ENCODE measurements at places on chromosomes 1 and 21. TPM values are rescaled to one million over a fixed set of nuclear protein-coding genes. Genes with fewer than 3 reads are reported as not detected.

- no peaks in the 10 kb centered on the region for H3K36me3 ChIP-seq
- no peak overlapping the region for H3K27ac ChIP-seq
- peaks cover 18% of the 10 kb centered on the region for H3K4me1 ChIP-seq
- no peak overlapping the region for H3K4me3 ChIP-seq
- no peak for DNase-seq
Measured at GRCh38 chr1:230701895-230702768, 11.8 kb downstream of the AGT start.

GRCh38 chr1:202397256-202397655 lies 48.8 kb downstream of the PPP1R12B start:
- no peaks in the 10 kb centered on the region for H3K36me3 ChIP-seq
- DNase-seq: no peak
- no peaks in the 10 kb centered on the region for H3K4me1 ChIP-seq
- no peak overlapping the region for H3K4me3 ChIP-seq
- H3K27ac ChIP-seq: no peak overlapping the region

GRCh38 chr1:8294170-8294697 lies 23.7 kb upstream of the SLC45A1 start:
- no peak overlapping the region for H3K4me3 ChIP-seq
- H3K27me3 ChIP-seq: no peaks in the 10 kb centered on the region
- H3K27ac ChIP-seq: no peak overlapping the region
- H3K4me1 ChIP-seq: no peaks in the 10 kb centered on the region

- peak; percentile 34 for DNase-seq
- no peaks in the 10 kb centered on the region for H3K27me3 ChIP-seq
- no peaks in the 10 kb centered on the region for H3K36me3 ChIP-seq
- peak overlapping the region; percentile 64 for H3K27ac ChIP-seq
- H3K4me1 ChIP-seq: peaks cover 47% of the 10 kb centered on the region
Measured at GRCh38 chr1:59292562-59292961, 4.3 kb upstream of the FGGY start.

DNA sequence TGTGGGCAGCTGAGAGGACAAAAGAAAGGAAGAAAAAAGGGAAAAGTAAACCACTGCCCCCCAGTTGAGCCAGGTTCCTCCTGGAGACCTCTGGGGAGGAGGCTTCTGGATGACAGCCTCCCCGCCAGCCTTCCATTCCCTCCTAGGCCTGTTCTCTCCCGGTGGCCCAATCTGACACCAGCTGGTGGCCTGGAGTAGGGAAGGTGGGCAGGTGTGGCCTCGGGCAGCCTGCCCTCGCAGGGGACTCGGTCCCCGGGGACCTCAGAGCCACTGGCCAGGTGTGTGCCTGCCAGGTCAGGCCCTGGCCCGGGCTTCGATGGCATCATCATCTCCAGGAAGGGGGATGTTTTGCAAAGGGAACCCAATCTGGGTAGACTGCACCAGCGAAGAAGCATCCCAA lies 159.0 kb downstream of the CASZ1 start:
- no peaks in the 10 kb centered on the region for H3K36me3 ChIP-seq
- no peak overlapping the region for H3K27ac ChIP-seq
- no peak for DNase-seq
- peaks cover 6% of the 10 kb centered on the region for H3K4me1 ChIP-seq
- no peaks in the 10 kb centered on the region for H3K27me3 ChIP-seq

LCE1D gene
- not detected for total RNA-seq

ADGRB2 gene
- 7.6 TPM for total RNA-seq

Measured in natural killer cell (primary cell).